ENCODE measurements at places on chromosomes 2 and 18.
A peak's percentile ranks its signal among the peaks of the same experiment; 100 is the strongest.

- no peak for DNase-seq
Measured at GRCh38 chr2:43616967-43617680, 19.9 kb upstream of the PLEKHH2 start.

- no peak for DNase-seq
Measured at GRCh38 chr2:12222554-12222953, 476.1 kb downstream of the LPIN1 start.

GRCh38 chr2:130727286-130727924 is 1.5 kb upstream of the GPR148 start:
- peak; percentile 66 for DNase-seq

DNA sequence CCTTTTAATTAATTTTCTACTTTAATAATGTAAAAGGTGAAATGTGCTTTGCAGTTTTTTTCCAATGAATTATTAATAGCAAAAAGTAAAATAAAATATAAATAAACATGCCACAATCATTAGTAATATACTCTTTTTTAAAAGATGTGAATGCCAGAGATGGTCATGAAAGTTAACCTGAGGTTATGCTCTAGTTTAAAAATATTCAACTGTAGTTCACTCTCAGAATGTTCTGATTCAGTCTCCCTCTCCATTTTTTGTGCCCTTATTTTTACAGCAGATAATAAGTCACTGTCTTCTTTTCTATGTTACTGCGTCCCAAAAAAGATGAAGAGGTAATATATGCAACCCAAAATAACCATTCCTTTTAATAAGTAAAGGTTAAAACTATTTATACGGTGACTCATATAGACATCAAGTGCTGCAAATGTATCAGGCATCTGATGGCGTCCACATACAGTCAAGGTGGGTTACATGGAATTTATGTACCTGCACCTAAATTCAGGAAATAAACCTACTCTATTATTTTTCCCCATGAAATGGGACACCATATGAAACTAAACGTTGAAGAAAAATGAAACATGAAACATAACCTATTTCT is 153.6 kb upstream of the ZNF804A start:
- no peak for DNase-seq

DNA sequence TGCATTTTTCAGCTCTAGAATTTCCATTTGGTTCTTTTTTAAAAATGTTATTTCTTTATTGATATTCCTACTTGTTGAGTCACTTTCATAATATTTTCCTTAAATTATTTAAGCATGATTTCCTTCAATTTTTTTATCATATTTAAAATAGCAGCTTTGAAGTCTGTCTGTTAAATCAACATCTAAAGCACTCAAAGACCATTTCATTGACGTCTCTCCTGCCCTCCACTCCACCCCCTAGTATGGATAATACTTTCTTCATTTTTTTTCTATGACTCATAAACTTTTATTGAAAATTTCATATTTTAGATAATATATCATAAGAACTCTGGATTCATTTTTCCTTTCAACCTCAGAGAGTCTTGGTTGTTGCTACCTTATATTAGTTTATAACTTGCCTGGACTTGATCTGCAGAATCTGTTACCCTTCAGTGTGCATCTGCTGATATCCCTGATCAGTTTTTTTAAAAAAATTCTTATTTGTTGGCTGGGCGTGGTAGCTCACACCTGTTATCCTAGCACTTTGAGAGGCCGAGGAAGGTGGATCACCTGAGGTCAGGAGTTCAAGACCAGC is 59.0 kb upstream of the ZNF396 start:
- DNase-seq: no peak

GRCh38 chr2:36976065-36976464 is 9.7 kb upstream of the STRN start:
- no peak for DNase-seq

- DNase-seq: no peak
Measured at GRCh38 chr18:58188996-58189395, 145.0 kb downstream of the NEDD4L start.

- no peak for DNase-seq
Measured at GRCh38 chr2:72921088-72921851, 4.0 kb downstream of the EMX1 start.

- no peak for DNase-seq
Measured at GRCh38 chr2:203997481-203997880, 60.9 kb downstream of the ICOS start.

- DNase-seq: no peak
Measured at GRCh38 chr2:449246-450067, 161.6 kb upstream of the ALKAL2 start.

DNA sequence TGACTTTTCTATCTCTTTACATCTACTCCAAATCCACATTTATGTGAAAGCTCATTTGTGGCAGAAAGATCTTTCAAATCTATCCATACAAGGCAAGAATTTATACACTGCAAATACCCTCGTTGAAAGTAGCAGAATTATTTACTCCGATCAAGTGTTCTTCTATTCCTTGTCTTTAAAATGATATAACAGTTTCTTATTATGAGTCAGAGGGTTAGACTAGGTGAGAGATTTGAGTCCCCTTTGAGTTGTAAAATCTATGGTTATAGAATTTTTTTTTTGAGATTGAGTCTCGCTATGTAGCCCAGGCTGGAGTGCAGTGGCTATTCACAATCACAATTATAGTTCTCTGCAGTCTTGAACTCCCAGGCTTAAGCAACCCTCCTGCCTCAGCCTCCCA is 5.6 kb upstream of the GREB1 start:
- DNase-seq: no peak

DNA sequence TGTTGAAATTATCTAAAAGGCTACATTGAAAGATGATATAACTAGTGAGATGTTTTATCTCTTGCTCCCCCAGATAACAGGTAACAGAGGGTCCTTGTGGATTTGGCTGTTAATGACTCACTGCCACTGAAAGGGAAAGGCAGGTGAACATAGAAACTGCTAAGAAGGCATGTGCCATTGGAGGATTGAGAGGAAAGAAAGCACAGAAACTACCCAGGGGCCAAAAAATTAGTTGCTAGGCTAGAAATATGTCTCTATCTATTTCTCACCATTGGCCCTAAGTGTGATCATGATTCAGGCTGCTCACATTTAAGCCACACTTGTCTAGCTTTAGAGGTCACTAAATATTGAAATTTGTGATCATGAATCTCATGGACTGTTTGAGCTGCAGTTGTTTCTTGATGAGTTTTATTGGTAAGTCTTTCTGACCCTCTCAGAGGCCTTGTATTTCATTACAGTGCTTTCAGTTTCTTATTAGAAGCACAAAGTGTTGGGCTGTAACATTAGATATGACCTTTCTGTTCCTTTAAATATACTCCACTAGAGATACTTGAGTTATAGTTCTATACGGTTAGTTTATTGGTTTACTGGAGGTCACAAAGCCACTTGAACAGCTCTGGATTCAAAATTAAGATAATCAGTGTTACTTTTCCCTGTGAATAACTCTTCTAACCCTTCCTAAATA is 26.2 kb downstream of the NAB1 start:
- no peak for DNase-seq

DNA sequence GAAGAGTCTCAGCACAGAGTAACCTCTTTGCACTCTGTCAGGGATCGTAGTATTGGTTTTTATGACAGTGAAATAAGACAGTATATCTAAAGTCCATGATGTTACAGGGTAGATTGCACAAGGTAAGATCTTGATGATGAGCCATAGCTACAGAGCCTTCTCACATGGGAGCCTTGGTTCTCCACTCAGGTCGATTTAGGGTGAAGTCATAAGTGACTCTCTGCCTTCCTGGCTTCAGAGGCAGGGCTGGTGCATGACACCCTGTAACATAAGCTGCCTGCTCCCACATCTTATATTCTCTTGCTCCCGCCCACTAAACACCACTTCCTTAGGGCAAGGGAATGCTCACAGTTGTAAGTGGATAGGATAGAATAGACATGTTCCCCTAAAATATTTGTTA is 13.3 kb downstream of the DAPL1 start:
- DNase-seq: no peak

- no peak for DNase-seq
Measured at GRCh38 chr2:196233021-196233804, 61.8 kb upstream of the STK17B start.

- DNase-seq: no peak
Measured at GRCh38 chr2:1495676-1496358, 82.6 kb downstream of the TPO start.

GRCh38 chr18:54780970-54781369 is 47.3 kb upstream of the RAB27B start:
- no peak for DNase-seq

- no peak for DNase-seq
Measured at GRCh38 chr2:191844706-191845105, 2.2 kb downstream of the CAVIN2 start.

DNA sequence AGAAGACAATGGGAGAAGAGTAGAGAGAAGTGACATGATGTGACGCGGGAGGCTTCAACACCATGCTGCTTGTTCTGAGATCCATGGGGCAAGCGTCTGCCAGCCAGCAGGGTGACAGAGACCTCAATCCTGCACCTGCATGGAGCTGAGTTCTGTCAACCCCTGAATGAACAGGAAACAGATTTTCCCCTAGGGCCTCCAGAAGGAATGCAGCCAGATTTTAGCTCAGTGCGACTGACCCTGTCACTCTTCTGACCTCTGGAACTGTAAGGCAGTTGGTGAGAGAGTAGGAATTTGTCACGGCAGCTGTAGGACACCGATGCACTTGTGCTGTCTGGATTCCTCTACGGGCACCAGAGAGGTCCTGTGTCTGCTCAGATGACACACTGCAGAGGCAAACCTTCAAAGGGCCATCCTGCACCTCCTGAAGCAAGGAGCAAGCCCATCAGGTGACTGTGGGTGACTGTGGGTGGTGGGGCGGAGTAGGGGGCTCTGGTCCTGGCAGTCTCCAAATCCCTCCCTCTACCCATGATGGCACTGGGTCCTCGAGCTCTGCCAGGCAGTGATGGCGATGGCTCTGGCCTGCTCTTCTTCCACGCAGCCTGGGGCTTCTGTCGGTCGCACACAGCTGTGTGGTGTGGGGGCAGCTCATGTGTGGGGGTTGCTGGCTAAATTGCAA is 194.3 kb upstream of the TWIST2 start:
- no peak for DNase-seq

DNA sequence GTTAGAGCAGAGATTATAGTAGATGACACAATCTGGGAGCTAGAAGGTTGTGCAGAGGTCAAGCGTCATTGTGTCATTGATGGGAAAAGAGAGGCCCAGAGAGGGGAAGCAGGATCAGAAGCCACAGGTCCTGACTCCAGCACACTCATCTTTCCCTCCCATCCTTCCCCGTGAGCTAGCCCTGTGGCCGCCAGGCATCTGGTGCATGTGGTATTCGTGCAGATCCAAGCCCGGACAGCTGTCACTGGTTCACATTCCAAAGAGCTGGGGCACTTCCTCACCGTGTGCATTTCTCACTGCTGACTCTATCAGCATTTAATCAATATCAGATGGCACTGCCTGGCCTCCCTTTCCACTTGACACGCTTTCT is 94.1 kb upstream of the THOC1 start:
- peak; percentile 33 for DNase-seq

DNA sequence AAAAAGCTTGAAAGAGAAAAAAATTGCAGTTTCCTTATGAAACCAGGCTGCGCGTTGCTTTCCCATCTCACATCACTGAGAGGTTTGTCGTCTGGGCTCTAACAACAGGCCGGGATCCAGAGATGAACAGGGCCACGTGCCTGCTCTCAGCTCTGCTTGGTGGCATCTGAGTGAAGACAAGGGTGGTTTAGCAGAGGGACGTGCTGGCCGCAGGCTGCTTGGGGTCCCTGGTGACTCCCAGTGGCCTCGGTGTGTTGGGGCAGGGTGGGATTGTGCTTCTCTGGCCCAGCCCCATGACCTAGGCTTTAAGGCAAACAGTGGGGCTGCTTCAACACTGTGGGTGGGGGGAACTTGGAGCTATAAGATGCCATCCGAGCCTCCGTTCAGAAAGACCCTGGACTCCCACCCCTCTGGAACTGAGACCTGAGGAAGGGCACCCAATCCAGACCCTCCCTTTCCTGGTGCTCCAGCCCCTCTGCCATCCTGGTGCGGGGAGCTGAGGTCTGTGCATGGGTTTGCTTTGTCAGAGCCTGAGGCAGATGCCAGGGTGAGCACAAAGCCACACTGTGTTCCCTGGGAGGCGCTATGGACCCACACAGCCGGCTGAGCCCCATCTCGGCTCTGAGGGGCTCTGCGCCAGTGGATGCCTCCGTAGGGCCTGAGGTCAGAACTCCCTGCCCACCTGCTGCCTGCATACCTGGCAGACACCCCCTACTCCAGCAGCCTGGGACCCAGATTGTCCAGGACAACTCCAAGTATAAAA is 18.4 kb upstream of the HPCAL1 start:
- DNase-seq: no peak

- DNase-seq: no peak
Measured at GRCh38 chr2:170148161-170148560, 29.8 kb upstream of the MYO3B start.

GRCh38 chr2:35938838-35939237 is 416.7 kb upstream of the CRIM1 start:
- no peak for DNase-seq

DNA sequence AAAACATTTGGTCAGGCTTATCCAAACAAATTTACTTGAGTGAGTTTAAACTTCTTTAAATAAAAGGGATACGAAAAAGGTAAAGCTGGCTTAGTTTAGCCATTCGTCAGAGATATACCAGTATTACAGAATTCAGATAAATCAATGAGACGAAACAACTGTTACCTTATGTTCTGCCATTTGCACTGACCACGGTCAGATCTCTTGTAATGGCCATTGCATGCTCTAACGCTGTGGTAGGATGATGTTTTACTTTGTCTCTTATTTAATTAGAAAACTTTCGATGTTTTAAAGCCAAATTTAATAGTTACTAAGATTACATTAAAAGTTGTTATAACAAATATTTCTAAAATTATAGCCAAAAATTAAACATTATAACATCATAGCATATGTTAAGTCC is 1.5 kb downstream of the C18orf54 start:
- DNase-seq: no peak

DNA sequence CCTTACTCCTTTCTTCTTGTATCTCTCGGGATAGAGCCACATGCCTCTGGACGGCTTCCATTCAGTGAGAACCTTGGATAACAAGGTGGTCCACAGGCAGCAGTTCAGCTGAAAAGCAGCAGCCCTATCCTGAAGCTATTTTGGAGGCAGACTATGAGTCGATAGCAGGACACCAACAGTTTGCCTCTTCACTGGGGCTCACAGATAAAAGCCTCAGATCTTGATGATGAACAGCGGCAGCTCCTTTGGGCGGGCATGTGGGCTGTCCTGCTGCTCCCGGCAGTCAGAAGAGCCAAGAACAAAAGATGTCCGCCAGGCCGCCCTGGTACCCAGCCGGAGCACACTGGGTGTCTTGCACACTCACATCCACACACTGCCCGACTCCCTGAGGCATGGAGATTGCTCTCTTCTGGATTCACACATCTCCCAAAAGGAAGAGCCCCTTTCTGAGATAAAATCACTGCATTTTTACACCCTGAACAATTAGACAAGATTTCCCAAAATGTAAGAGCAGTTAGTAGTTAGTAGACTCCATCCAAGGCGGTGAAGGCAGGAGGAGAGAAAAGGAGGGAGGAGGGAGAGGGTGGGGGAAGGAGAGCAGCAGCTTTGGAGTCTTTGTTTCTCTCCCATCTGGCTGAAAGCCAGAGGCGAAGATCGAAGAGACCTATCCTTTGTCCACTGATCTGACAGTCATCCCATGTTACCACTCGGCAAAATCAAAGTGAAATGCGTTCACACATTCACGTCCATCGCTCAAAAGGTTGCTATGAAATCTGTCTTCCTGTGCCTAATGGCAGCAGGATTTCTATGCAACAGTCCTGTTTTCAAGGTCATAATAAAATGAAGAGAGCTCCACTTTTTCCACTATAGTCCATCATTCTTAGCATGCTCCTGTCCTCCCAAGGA is 90.1 kb upstream of the KLF7 start:
- no peak for DNase-seq

- no peak for DNase-seq
Measured at GRCh38 chr18:24136967-24137373, 1.9 kb upstream of the CABYR start.
